ENCODE measurements at places on chromosomes 16 and 17.

DNA sequence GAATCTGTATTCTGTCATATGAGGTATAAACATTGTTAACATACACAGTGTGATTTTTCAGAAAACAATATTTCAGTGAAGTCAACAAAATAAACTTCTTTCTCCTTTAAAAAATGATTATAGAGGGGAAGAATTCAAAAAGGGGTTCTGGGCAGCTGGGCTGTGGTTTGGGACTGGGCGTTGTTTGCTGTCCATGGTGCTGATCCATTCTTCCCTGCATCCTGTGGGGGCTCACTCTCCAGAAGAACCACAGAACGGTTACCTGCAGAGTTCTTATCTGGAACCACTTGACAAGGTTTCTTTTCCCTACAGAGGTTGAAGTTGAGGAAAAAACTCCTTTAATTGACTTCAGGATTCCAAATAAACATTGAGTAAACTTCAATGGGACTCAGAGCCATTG is 1091.0 kb downstream of the CDH8 start:
- no peak for DNase-seq

DNA sequence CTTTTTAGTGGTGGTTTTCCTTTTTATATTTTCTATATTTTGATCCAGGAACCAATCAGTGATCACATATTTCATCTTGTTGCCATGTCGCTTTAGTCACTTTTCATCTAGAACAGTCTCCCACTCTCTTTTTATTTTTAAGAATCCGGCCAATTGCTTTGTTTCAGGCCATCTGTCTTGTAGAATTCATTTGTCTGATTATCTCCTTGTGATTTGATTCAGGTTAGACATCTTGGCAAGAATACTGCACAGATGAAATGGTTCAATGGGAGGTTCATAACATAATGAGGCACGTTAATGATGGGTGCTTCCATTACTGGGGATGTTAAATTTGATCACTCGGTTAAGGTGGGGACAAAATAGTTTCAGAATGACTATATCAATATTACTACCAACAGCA is 49.1 kb downstream of the NUP88 start:
- DNase-seq: peak; percentile 15

DNA sequence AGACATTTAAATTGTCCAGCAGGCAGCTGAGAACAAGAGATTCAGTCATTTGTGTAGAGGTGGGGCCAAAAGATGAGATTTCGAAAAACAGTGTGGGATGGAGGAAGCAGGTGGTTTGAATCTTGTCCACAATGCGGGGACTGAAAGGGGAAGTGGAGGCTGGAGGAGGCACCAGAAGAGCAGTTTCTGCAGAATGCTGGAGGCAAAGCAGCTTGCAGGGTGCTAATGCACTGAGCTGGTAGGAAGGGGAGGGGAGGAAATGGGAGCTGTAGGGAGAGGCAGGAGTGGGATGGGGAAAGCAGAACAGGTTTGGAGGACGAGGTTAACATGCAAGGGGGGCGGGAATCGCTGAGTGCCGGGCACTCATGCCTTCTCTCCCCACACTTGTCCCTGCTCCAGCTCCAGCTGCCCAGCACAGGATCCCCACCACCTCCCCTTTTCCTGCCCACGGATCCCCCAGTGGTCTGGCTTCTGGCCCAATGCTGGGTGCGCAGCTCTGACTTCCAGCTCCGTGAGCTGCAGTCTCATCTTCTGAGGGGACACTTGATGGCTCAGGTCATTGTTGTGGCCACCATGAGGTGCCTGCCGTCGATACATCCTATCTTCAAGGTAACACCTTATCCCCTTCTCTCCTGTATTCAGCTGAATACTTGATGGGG is 9.4 kb downstream of the C17orf100 start:
- DNase-seq: peak; percentile 54

GRCh38 chr17:21263376-21263775 is 10.2 kb upstream of the NATD1 start:
- DNase-seq: peak; percentile 66

- DNase-seq: no peak
Measured at GRCh38 chr16:57497121-57497520, 10.8 kb upstream of the DOK4 start.

DNA sequence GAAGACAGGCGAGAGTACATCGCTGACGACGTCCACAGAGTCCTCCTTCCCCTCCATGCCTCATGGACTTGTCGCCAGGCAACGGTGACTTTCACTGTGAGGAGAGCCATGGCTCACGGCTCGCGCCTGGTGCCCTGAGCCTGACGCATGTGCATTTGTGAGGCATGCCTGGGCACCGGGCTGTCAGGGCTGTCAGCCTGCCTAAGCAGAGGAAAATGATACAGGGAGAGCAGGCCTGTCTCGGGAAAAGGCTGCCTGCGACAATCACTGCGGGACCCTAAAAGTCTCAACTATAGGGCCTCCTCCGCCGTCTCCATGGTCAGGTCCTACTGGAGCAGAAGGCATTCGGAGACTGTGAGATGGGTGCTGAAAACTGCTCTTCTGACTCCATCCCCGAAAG is 135.5 kb upstream of the WSB1 start:
- no peak for DNase-seq

- no peak for DNase-seq
Measured at GRCh38 chr16:50011707-50012106, 13.3 kb upstream of the CNEP1R1 start.

DNA sequence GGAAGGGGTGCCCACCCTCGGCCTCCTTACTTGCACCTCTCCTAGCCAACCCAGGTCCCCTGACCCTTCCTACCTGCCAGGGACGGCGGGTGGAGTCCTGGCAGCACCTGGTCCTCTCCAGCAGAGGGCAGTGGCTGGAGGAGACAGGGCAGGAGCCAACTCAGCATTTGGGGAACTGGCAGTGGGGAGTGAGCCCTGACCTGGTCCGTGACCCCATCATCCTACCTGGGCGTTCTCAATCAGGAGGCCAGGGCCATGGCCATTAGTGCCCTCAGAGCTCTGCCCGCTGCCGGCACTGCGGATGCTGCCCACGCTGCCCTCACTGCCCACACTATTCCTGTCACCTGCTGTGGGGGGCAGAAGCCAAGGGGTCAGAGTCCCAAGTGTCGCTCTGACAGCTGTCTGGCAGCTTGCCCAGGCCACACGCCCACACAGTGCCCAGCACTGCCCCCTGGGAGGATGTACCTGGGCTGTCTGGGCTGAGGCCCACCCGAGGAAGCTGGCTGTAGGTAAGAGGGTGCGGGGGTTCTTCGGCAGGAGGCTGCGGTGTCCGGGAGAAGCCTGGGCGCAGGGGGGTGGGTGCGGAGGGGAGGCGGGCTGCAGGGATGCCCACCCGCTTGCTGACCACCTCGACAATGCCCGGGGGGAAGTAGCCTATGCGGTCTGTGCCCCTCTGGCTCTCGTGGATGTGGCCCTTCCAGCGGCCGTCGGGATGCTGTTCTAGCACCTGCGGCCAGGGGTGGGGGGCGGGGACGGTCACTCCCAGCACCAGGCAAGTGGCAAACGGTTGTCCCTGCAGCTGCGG is 10.8 kb downstream of the CASKIN2 start:
- no peak for DNase-seq

DNA sequence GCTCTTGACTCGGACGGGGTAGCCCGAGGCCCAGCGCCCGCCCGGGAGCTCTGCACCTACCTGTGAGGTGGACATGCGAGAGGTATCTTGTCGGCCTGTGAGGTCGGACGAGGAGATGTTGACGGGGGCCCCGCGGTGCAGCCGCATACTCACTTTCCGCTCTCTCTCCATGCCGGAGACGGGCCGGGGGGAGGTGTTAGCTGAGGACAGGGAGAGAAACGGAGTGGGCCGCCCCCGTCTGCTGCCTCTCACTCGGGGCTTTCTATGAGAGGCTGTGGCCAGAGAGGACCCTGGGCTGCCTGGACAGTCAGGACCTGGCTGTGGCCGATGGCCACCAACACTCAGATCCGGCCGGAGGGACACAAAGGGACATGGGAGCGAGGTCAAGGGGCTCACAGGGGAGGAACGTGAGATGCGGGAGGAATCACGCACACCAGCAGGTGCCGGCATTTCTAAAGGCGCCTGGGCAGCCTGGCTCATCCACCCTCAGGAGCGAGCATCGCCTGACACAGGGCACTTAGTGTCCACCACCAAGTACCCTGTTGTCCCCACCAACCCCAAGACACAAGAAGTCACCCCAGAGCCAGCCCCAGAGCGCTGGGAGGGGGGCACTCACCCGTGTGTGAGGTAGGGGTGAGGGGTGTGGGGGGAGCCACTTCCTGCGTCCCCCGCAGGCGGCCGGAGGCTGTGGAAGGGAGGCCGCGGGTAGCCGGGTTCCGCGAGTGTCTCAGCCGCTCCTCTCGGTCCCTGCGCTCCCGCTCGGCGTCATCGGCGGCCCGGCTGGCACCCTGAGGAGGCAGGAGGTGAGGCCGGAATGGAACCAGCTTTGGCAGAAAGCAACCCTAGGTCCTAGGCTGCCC is 20.2 kb downstream of the SLC16A3 start:
- DNase-seq: no peak

GRCh38 chr16:65294708-65295107 is 172.8 kb upstream of the CDH11 start:
- no peak for DNase-seq

DNA sequence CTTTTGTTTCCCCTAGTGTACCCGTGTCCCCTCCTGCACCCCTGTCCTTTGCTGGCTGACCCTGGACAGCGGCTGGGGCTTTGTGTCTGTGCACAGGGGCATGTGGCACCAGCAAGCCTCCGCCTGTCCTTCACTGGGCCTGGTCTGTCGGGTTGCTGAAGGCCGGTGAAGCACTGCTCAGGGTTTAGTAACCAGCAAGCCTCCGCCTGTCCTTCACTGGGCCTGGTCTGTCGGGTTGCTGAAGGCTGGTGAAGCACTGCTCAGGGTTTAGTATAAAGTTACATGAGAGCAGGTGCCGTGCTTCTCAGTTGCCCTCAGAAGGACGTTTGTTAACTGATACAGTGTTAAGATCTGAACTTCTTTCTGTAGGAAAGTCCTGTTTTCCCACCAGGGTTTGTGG is 33.8 kb downstream of the DEF8 start:
- DNase-seq: no peak

DNA sequence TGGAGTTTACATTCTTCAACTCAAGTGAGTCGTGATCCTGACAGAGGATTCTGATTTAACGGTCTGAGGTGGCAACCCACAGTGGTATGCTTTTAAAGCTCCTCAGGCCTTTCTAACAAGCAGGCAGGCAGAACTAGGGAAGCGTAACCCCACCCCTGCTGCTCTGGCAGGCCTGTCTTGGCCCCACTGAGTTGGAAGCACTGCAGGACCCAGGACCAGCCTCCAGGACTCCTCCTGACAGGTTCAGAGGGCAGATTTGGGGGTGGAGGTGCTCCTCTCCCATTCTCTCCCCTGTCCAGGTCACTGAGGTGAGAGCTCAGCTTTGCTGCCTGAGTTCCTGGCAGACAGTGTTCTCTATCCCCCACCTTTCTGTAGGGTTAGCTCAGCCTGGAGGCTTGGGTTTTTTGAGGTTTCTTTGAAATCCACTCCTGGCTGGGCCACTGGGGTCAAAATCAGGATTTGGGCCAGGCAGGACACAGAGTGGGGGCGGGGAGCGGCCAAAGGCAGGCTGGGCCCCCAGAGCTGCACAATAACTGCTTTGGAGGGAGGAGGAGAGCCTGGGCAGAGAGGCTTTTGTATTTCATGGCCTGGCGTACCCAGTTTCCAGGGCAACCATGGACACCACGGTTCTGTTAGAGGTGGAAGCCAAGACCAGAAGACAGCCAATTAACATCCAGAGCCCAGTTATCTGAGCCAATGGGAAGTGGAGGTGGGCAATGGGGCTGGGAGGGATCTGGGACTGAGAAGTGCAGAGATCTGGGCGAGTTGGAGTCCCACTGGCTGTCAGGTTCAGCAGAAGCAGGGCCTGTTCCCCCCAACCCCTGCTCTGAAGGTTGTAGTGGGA is 9.5 kb downstream of the MRPL27 start:
- peak; percentile 94 for DNase-seq

DNA sequence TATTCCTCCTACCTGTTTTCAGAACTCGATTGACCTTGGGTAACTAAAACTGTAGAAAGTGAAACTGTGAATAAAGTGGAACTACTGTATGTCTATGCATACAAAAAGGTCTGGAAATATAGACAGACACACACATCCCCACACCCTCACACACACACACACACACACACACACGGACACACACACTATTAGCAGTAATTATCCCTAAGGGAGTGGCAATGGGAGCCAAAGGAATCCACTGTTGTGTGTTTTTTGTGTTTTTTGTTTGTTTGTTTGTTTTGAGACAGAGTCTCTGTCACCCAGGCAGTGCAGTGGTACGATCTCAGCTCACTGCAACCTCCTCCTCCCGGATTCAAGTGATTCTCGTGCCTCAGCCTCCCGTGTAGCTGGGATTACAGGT is 26.6 kb upstream of the SRCIN1 start:
- DNase-seq: no peak

GRCh38 chr16:19346335-19346922 is 60.9 kb downstream of the CLEC19A start:
- DNase-seq: peak; percentile 8

GRCh38 chr16:873889-874288 is 73.4 kb upstream of the GNG13 start:
- DNase-seq: no peak

DNA sequence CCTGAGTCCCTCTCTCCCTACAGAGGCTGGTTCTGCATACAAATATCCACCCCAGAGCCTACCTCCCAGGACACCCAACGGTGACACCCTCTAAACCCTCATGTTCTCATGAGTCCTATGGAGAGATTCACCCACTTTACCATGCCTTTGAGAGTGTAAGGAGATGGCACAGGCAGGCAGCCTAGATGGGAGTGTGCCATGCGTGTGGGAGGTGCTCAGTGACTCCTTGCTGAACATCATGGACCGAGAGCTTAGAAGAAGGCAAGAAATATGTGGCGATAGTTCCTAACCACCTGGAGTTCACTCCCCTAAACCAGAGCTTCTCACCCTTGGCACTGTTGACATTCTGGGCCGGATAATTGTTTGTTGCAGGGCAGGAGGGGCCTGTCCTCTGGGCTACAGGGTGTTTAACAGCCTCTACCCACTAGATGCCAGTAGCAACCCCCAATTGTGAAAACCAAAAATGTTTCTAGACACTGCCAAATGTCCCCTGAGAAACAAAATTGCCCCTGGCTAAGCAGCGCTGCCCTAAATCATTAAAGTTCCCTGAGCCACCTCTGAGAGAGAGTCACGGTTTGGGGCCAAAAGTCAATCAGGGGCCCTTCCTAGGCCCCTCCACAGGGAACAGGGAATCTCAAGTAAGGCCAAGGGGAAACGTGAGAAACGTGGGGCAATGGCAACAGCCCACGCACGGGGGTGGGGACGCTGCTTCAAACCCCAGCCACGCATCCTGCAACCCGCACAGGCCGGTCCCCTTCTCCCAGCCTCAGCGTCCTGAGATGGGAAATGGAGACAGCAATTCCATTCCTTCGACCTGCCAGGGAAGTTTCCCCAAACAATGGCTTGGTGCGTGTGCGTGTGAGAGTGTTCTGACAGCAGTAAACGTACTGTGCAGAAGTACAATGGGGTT is 66.8 kb downstream of the C16orf78 start:
- DNase-seq: peak; percentile 7

GRCh38 chr17:59521465-59522126 is 43.8 kb upstream of the DHX40 start:
- DNase-seq: peak; percentile 63

DNA sequence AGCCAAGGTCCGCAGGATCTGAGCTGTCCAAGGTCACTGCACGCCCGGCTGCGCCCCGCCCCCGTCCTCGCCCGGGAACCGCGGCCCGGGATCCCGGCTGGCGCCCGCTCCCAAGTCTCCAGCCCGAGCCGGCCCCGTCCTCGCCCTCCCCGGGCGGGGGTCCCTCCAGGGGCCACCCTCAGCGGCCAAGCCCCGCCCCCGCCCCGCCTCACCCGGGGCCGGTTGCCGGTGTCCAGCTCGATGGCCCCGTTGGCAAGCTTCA is 216 bp downstream of the VPS9D1 start:
- DNase-seq: peak; percentile 14

- no peak for DNase-seq
Measured at GRCh38 chr17:34095106-34095505, 160.0 kb upstream of the CCL2 start.
